ENCODE measurements at places on chromosomes 5 and 9.
A peak's percentile ranks its signal among the peaks of the same experiment; 100 is the strongest.

DNA sequence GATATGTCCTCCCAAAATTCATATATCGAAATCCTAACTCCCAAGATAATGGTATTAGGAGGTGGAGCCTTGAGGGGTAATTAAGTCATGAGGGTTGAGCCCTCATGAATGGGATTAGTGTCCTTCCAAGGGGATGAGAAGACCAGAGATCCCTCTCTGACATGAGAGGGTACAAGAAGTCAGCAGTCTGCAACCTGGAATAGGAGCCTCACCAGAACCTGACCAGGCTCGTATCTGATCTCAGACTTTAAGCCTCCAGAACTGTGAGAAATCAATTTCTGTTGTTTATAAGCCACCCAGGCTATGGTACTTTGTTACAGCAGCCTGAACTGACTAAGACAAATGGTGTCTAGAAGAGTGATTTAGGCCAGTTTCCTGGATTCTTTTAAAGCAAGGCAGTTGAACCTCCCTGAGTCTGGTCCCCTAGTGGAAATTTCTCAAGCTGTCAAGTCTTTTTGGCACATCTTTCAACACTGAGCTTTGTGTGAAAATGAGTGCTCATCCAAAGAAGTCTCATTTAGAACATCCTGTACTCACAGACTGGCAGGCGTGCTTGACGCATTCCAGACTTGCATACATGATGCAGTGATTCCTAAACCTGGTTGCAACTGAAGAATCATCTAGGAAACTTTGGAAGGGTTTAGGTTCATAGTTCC lies 254.8 kb upstream of the PPP1R2B start:
- DNase-seq, result peak; percentile 15

GRCh38 chr9:99626426-99626825 lies 195.3 kb upstream of the NR4A3 start:
- no peak for DNase-seq

DNA sequence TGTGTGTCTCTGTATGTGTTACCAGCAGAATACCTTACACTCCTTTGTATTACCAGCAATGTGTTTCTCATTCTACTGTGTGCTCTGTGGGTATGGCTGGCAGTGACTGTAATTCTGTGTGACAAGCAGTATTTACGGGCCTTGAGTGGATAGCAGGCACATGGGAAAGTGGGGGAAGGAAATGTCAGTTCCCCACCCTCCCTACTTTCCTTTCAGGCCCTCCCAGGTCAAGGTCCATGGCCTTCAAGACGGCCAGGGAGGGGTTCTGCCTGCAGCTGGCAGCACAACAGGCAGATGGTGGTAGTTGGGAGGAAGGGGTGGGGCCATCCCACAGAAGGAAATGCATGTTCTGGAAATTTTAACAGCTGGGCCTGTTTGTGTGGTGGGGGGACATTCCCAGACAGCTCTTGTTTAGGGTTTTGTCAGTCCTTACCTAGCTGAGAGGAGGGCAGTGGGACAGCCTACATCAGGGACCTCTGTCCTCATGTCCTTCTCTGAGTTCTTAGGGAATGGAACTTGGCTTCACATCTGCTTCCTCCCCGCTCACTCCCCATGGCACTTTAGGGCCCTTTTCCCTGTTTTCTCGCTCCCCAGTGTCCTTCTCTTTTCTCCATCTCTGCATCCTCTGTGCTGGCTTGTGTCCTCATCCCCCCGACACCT lies 14.6 kb upstream of the TNIP1 start:
- DNase-seq, result no peak

DNA sequence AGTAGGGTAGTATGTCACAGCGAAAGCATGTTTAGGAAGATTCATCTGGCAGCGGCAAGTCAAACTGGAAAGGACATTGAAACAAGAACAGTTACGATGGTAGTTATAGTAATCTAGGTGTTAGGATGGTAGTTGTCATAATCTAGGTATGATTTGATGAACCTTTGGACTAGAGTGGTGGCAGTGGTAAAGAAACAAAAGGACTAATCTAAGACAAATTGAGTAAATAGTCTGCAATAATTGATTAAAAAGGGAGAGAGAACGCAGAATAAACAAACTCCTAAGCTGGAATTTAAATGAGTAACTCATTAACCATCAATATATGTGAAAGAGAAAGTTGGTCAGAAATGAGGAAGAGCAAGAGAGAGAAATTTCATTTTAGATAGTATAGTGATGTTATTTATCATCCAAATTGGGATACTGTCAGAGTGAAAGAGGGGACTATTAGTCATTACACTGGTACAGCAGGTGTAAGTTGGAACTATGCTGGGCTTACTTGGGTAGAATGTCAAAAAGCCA lies 56.8 kb downstream of the MTREX start:
- DNase-seq, result no peak

DNA sequence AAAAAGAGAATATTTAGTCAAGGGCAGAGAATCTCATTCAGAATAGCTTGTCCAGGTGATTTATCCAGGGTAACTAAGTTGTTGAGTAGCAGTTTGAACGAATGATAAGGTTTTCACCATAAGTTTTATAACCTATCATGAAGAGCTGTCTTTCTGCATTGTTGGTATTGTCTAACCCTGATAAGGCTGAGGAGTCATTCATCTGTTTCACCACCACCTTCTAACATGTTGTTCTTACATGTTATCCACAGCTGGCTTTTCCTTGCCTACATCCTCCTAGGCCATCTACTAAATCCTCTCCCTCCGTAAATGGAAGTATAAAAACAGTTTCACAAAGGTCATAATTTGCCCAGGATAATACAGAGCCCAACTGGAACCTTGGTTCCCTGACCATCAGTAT lies 24.1 kb downstream of the ZNF462 start:
- DNase-seq, result no peak

GRCh38 chr9:17081814-17082213 lies 53.0 kb upstream of the CNTLN start:
- no peak for DNase-seq

GRCh38 chr5:6107675-6108539 lies 270.4 kb downstream of the MED10 start:
- DNase-seq, result no peak

DNA sequence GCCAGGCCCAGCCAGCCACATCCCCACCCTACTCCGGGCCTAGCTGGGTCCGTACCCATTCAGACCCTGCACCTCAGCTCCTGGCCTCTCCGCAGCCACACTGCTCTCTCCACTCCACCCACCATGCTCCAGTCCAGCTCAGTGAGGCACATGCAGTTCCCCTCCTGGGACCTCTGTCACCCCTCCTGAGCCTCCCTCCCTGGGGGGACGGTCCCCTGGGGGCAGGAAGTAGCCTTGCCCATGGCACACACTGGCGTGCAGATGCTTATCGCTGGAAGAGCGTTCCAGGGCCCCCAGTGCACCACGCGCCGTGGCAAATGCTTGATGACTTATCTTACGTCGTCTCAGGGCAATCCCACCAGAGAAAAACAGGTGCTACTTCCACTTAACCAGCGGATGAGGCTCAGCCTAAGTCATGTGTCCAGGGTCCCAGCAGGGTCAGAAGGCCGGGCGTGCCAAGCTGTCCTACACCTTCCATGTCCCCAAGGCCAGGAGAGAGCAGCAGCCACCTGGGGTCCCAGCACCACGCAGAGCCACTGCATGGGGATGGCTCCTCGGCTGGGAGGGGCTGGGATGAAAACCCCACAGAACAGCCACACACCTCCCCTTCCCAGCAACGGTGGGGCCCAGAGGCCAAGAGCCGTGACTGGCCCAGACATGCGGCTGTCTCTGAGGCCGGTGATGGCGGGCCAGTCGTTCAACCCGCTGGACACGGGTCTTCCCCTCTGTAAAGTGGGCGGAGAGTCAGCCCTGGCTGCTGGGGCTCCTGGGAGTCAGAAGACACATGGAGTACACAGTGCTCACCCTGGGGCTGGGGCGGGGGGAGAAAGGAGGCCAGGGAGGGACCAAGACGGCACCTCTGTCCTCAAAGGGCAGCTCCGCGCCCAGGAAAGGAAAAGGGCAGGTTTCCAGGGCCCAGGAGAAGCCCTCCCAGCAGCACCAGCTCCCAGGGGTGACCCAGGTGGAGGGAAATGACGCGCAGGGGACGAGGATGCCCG lies 2.6 kb upstream of the CCDC187 start:
- no peak for DNase-seq

DNA sequence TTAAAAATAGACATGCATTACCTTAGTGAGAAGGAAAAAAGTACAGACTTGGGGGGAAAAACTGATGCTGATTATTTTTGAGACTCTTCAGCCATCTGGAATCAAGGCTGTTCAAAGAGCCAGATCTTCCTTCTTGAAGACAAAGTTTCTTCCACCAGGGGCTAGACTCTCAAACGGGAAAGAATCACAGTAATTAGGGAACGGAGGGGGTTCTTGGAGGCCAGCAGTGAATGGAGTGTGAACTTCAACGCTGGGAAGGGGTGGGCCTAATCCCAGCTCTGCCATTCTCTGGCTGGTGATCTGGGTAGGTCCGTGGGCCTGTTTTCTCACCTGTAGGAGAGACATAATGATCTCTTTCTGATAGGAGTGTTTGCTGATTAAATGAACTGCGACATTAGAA lies 21.1 kb upstream of the LHX2 start:
- no peak for DNase-seq

- no peak for DNase-seq
Observed at GRCh38 chr5:151143645-151144044, 13.9 kb downstream of the ANXA6 start.

Data from midbrain (tissue), 1 donor.